ENCODE measurements at places on chromosomes 5 and 9.

DNA sequence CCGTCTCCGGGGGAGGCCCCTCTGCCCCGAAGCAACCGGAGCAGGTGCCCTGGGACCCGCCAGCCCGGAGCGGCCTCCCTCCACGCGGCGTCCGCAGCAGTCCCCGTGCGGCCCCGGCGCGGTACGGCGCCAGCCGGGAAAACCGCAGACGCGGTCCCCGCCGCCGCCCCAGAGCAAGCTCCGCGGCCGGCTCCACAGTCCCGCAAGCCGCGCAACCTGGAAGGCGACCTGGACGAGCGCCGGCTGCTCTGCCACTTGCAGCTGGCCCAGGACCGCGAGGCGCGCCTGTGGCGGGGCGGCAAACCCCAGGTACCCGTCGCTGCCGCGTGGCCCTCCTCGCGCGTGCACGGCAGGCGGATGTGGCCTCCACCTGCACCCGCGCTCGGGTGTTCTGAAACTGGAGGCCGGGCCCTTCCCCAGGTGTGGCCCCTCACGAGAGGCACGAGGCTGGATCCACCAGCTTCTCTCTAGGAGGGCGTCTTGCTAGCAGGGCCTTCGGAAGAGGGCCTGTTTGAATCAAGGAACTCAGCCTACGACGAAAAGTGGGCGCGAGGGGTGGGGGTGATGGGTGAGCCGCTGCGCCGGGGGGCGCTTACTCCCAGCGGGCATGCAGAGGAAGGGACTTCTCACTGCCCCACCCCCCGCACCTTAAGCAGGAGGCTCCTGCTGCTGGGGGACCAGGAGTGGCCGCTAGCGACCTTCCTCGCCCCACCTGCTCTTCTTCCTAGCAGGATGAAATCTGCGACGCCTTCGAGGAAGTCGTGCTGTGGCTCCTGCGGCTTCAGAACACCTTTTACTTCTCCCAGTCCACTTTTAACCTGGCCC, 602 bp downstream of the CCNI2 start:
- no peak for DNase-seq

DNA sequence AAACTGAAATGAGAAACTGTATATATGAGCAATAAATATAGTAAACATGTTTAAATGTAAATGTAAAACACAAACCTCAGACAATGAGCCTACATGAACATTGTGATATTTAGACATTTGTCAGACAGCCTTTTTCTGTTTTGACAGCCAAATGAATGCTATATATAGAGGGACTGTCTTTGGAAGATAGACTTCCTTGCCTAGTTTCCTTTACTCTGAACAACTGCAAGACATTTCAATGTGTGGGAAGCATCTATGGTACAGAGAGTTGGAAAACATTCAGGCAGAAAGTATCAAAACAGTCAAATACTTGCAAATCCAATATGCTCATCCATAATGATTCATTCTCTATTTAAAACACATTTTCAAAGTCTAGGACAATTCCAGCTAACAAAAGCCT, 31.7 kb upstream of the TUSC1 start:
- DNase-seq, result no peak

GRCh38 chr9:89986190-89986589, 381.4 kb downstream of the GADD45G start:
- DNase-seq, result no peak

DNA sequence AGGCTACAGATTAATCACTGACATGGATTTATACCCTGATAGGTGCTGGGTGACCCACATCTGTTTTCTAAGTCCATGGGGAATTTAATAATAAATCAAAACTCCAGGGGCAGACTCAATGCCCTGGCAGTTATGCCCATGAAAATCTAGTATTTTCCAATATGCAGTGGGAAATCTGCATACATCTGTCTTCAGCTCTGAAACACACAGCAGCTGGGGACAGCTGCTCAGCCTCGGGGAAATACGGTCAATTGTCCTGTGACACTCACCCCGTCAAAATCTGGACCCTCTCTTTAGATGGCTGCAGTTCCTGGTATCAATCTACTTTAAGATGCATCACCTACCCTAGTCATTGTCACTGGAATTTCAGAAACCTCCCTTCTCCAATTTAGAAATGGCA, 12.7 kb upstream of the C1QTNF3 start:
- DNase-seq, result no peak

DNA sequence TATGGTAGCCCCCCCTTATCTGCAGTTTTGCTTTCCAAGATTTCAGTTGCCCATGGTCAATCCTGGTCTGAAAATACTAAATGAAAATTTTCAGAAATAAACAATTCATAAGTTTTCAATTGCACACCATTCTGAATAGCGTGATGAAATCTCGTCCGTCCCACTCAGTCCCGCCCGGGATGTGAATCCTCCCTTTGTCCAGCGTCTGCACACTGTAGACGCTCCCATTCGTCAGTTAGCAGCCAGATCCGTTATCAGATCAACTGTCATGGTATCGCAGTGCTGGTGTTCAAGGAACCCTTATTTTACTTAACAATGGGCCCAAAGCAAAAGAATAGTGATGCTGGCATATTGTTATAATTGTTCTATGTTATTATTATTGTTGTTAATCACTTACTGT, 98.6 kb downstream of the TMEM215 start:
- no peak for DNase-seq

GRCh38 chr5:158450751-158451171, 591.8 kb upstream of the CLINT1 start:
- peak; percentile 66 for DNase-seq

- no peak for DNase-seq
Observed at GRCh38 chr5:93313672-93314071, 267.3 kb downstream of the NR2F1-AS1 start.

All from fibroblast of skin of left quadriceps (primary cell).